ENCODE measurements at places on chromosomes 12 and 14.
A peak's percentile ranks its signal among the peaks of the same experiment; 100 is the strongest.

DNA sequence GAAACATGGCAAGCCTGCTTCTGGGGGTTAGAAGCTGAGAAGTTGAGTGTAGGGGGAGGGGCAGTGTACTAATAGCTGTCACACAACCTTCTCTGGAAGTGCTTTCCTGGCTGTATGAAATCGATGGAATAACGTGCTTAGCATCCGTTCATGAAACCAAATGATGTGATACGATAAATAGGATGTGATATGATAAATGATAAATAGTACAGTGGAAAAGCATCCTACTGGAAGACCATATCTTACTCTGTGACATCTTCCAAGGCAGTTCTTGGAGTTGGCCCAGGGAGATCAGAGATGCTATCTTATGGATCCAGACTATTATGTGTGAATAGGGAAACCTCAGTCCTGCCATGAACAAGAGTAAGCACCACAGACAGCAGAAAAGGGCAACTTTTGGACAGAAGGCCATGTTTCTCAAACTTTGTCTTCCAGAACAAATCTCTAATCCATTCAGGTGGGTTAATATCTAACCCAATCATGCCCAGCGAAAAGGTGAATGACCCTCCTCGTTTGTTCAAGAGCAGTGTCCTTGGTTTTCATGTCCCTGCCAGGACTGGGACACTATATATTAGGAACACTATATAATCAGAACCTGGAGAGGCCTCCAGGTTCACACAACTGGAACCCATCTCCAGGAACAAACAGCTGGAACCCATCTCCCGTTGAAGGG is at the start of gene ANG:
ANG (plus strand) TSS at position 598 of the 673 bp plus-strand sequence. CDS start 4,801 bp downstream, outside the sequence.
- no peaks in the 10 kb centered on the region for H3K36me3 ChIP-seq
- no peaks in the 10 kb centered on the region for H3K4me1 ChIP-seq
- no peak for DNase-seq
- no peak within 1 kb of the TSS for H3K4me3 ChIP-seq
- H3K27ac ChIP-seq, result peak within 1 kb of the TSS; percentile 99
- no peaks in the 10 kb centered on the region for H3K27me3 ChIP-seq

GRCh38 chr14:94048691-94049624 is 22.8 kb downstream of the OTUB2 start:
- DNase-seq, result no peak
- no peaks in the 10 kb centered on the region for H3K4me1 ChIP-seq
- peaks cover 3% of the 10 kb centered on the region for H3K36me3 ChIP-seq

DNA sequence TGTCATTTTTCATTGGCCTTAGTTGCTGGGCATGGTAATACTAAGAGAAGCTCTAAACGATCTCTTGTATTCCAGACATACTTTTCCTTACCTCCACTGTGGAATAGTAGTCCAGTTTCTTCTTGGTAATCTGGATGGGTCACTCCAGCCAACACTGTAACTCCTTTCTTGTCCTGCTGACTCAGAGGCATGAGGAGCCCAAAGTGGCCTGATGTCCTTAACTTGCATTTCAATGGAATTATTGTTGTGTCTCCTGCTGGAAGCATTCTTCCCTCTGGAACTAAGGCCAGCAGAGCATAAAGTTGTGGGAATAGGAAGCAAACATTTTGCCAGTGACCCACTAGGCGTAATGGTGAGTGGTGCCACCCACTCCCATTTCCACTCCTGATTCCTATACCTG is 33.1 kb downstream of the DAAM1 start:
- no peaks in the 10 kb centered on the region for H3K36me3 ChIP-seq
- no peak overlapping the region for H3K27ac ChIP-seq
- H3K4me3 ChIP-seq, result no peak overlapping the region
- no peaks in the 10 kb centered on the region for H3K27me3 ChIP-seq
- DNase-seq, result no peak
- H3K4me1 ChIP-seq, result no peaks in the 10 kb centered on the region

- no peaks in the 10 kb centered on the region for H3K36me3 ChIP-seq
- H3K27me3 ChIP-seq, result no peaks in the 10 kb centered on the region
- DNase-seq, result no peak
- no peaks in the 10 kb centered on the region for H3K4me1 ChIP-seq
- H3K4me3 ChIP-seq, result no peak overlapping the region
These were observed 12.3 kb upstream of the RARG start for GRCh38 chr12:53244337-53244736.

GRCh38 chr14:104085032-104085888 is at the start of gene ASPG:
ASPG (plus strand) TSS chr14:104085700; CDS start chr14:104085771, 71 bp downstream.
- no peak for DNase-seq
- peaks cover 3% of the 10 kb centered on the region for H3K4me1 ChIP-seq
- peaks cover 2% of the 10 kb centered on the region for H3K27me3 ChIP-seq
- no peaks in the 10 kb centered on the region for H3K36me3 ChIP-seq
- no peak within 1 kb of the TSS for H3K27ac ChIP-seq

DNA sequence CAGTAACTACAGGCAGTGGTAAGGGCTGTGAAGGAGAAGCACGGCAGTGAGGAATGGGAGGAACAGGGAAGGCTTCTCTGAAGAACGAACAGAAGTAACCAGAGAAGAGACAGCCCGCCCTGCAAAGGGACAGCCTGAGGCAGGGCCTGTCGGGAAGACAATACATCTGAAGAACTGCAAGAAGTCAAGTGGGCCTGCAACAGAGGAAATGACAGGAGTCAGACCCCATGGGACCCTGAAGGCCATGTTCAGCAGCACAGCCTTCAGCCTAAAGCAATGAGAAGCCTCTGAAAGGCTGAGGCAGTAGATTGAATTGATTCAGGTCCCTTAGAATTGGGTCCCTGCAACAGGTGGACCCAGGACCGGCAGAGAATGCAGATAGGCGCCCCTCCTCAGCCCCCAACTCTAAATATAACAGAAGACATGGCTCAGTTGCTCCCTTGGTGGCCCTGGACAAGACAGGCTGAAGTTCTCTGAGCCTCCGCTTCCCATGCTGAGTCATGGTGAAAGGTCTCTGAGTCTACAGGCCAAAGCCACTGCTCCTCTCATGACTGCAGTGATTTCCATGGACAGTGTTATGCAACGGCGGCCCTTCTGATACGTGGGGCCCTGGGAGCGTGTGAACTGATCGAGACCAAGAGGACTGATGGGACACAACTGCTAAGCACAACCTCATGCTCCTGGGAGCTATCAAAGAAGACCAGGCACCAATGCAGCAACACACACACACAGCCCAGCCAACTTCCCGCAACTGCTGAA is 10.8 kb upstream of the ACTR6 start:
- no peaks in the 10 kb centered on the region for H3K27me3 ChIP-seq
- DNase-seq, result no peak
- no peak overlapping the region for H3K27ac ChIP-seq
- no peak overlapping the region for H3K4me3 ChIP-seq
- no peaks in the 10 kb centered on the region for H3K36me3 ChIP-seq

GRCh38 chr14:23828001-23828400 is 125.6 kb upstream of the DHRS4 start:
- H3K27ac ChIP-seq, result no peak overlapping the region
- H3K4me1 ChIP-seq, result no peaks in the 10 kb centered on the region
- no peak for DNase-seq
- H3K27me3 ChIP-seq, result no peaks in the 10 kb centered on the region

GRCh38 chr14:39447175-39447661 is 15.0 kb upstream of the FBXO33 start:
- DNase-seq, result no peak
- H3K36me3 ChIP-seq, result no peaks in the 10 kb centered on the region
- no peak overlapping the region for H3K4me3 ChIP-seq
- no peaks in the 10 kb centered on the region for H3K4me1 ChIP-seq
- H3K27ac ChIP-seq, result no peak overlapping the region
- H3K27me3 ChIP-seq, result no peaks in the 10 kb centered on the region

- no peaks in the 10 kb centered on the region for H3K27me3 ChIP-seq
- no peak overlapping the region for H3K27ac ChIP-seq
- H3K4me1 ChIP-seq, result no peaks in the 10 kb centered on the region
- no peaks in the 10 kb centered on the region for H3K36me3 ChIP-seq
- H3K4me3 ChIP-seq, result no peak overlapping the region
These were observed 74.8 kb downstream of the EEA1 start for GRCh38 chr12:92854344-92854743.

DNA sequence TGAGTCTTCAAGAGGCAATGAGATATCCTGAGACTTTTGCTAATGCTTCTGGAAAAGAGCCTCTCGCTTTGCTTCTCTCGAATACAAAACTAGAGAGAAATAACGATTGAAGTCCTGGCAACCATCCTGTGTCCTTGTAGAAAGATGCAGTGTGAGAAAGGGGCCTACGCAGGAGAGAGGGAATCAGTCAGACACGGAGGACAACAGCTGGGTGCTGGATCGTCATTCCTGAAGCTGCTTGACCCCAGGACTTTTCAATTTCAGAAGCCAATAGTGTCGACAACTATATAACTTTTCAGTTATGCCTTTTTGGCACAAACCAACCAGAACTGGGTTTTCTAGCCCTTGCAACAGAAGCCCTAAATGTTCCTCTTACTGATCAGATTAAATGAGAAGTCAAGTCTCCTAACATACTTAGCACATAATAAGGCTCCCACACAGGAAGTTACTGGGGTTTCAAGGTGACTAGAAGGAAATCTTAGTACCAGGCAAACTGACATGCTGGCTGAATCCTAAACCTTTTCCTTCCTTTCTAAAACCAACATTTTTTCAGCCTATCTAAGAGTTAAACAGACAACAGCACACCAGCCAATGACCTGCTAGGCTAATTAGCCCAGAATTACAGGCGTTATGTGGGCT is 755.6 kb downstream of the MED13L start:
- H3K27me3 ChIP-seq, result no peaks in the 10 kb centered on the region
- no peak overlapping the region for H3K4me3 ChIP-seq
- H3K4me1 ChIP-seq, result no peaks in the 10 kb centered on the region
- H3K36me3 ChIP-seq, result no peaks in the 10 kb centered on the region
- H3K27ac ChIP-seq, result no peak overlapping the region
- no peak for DNase-seq

DNA sequence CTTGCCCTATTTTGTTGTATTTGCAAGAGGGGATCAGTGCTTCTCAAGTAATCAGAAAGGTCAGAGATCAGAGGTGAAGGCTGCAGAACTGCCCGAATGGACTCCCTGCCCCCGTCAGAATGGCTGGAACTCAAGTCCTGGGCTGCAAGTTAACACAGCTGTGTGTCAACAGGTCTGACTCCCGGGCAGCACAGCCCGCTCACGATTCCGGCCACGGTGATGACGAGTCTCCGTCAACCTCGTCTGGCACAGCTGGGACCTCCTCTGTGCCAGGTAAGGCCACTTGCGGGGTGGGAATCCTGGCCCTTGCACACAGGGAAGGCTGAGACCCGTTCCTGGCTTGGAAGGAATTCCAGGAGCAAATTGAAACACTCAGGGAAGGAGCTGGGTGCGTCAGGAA is 13.4 kb downstream of the DCAF4 start:
- H3K27me3 ChIP-seq, result no peaks in the 10 kb centered on the region
- no peak for DNase-seq
- no peaks in the 10 kb centered on the region for H3K4me1 ChIP-seq
- no peaks in the 10 kb centered on the region for H3K36me3 ChIP-seq
- H3K4me3 ChIP-seq, result no peak overlapping the region

DNA sequence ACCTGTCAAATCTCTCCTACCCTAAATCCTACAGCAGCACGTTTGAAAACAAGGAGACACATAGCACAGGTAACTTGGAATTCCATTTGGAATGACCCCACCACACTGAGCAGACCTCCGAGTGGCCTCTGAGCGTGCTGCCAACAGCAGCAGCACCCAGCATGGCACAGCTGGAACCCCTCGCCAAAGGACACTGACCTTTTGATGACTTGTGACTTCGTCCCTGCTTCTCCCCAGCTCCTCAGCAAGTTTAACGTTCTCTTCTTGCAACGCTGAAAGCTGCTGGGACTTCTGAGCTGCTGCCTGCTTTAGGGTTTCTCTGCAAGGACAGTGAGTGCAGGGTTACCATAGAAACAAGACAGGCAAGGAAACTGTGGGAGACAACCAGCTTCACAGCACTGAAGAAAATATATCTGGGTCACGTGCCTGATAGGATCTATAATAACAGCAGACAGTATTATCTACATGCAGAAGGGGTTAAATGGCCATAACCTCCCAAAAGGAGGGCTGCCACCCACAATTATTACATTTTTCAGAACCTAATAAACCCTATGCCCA is 43.3 kb upstream of the VPS33A start:
- no peak overlapping the region for H3K27ac ChIP-seq
- peaks cover 2% of the 10 kb centered on the region for H3K36me3 ChIP-seq
- no peak for DNase-seq
- no peak overlapping the region for H3K4me3 ChIP-seq
- no peaks in the 10 kb centered on the region for H3K4me1 ChIP-seq
- no peaks in the 10 kb centered on the region for H3K27me3 ChIP-seq

GRCh38 chr14:83294941-83295340 is 1761.3 kb upstream of the SEL1L start:
- no peaks in the 10 kb centered on the region for H3K36me3 ChIP-seq
- DNase-seq, result no peak
- H3K27ac ChIP-seq, result no peak overlapping the region
- no peaks in the 10 kb centered on the region for H3K27me3 ChIP-seq
- H3K4me3 ChIP-seq, result no peak overlapping the region

GRCh38 chr12:53197011-53197640 is 9.9 kb downstream of the ITGB7 start:
- H3K27ac ChIP-seq, result no peak overlapping the region
- H3K4me3 ChIP-seq, result no peak overlapping the region
- DNase-seq, result no peak
- no peaks in the 10 kb centered on the region for H3K36me3 ChIP-seq
- no peaks in the 10 kb centered on the region for H3K27me3 ChIP-seq
- H3K4me1 ChIP-seq, result no peaks in the 10 kb centered on the region

DNA sequence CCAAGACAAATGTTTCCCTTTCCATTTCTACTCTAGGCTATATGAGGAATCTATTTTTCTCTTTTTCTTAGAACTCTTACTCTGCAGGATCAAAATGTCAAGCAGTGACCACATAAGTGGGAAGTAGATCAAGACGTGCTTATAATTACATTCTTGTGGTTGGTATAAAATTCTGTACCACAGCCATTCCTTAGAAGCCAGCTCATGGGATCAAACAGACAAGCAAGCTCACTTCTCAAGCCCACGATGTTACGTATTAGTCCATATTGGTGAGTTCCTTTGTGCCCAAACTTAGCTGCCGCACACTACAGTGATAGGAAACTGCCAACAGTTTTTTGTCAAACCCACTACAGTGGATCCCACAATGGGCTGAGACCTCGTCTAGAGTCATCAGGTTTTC is 53.4 kb downstream of the IFNG start:
- no peak overlapping the region for H3K4me3 ChIP-seq
- H3K27ac ChIP-seq, result no peak overlapping the region
- no peaks in the 10 kb centered on the region for H3K4me1 ChIP-seq

- peak overlapping the region; percentile 71 for H3K27ac ChIP-seq
- no peak overlapping the region for H3K4me3 ChIP-seq
- no peaks in the 10 kb centered on the region for H3K36me3 ChIP-seq
- H3K27me3 ChIP-seq, result no peaks in the 10 kb centered on the region
- peaks cover 4% of the 10 kb centered on the region for H3K4me1 ChIP-seq
These were observed 92.7 kb downstream of the BORCS5 start for GRCh38 chr12:12449533-12450025.

Measured in prostate gland (tissue), 2 donors.